ENCODE measurements at places on chromosomes 2 and 18. TPM values are rescaled to one million over a fixed set of nuclear protein-coding genes. Genes with fewer than 3 reads are reported as not detected.

DNA sequence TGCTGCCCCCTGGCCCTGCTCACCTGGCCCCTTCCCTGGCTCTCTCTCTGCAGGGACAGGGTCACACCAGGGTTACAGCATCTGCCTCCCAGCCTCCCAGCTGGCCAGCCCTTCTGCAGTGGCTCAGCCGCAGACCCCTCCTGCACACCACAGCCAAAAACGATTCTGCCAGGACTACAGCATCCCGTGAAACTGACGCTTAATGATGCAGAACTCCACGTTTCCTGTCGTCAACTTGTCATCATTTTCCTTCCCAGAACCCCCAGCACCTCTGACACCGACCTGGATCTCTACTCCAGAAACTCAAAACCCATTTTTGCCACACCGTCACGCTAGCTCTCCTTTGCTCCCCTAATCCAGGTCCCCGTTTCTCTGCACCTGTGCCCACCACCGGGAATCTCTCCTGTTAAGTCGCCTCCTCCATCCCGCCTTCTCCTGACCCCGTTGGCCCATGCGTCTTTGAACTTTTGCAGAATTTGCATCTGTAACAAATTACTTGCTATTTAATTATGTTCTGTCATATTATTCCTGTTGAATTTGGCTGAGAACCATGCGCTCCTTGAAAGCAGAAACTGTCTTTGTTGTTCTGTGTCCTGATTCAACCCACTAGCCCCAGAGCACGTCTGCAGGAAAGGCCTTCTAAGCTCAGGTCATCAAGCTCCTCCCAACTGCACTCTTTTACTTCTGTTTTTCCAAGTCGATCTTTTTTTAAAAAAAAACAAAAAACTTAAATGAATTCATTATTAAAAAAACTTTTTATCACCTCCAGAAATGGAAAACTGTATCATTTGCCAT lies 173.2 kb upstream of the COPS8 start:
- DNase-seq, result no peak

GRCh38 chr2:136538489-136538888 lies 226.9 kb upstream of the THSD7B start:
- no peak for DNase-seq

GRCh38 chr2:233690444-233690843 lies 2.2 kb upstream of the UGT1A6 start:
- no peak for DNase-seq

DNA sequence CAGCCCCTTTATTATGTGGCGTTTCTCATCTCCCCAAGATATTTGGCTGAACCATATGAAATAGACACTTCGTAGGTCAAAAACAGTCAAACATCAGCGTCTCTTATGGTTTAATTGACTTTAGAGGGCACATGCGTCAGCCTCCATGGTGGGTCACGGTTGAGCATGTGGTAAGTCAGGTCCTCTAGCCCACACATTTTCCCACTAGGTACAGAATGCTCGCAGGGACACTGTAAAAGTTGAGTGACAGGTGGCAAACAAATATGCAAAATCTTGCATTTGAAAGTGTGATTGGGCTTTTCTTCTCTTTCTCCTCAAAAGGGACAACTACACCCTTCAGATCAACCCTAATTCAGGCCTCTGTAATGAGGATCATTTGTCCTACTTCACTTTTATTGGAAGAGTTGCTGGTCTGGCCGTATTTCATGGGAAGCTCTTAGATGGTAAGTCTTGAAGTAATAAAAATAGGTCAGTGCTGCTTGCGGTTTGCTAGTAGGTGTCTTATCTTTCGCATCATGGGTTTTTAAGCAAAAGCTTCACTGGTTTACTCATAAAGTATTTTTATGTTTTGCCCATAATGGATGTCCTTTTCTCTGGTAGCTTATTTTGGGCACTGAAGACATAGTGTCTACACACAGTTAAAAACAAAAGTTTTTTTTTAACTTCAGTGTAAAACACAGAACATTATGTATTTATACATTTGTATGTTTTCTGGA lies 261.3 kb downstream of the ALPK2 start:
- no peak for DNase-seq

GRCh38 chr2:10544252-10544651 lies 96.1 kb upstream of the ODC1 start:
- DNase-seq, result no peak

- DNase-seq, result no peak
Observed at GRCh38 chr2:8957628-8958027, 45.9 kb downstream of the MBOAT2 start.

DNA sequence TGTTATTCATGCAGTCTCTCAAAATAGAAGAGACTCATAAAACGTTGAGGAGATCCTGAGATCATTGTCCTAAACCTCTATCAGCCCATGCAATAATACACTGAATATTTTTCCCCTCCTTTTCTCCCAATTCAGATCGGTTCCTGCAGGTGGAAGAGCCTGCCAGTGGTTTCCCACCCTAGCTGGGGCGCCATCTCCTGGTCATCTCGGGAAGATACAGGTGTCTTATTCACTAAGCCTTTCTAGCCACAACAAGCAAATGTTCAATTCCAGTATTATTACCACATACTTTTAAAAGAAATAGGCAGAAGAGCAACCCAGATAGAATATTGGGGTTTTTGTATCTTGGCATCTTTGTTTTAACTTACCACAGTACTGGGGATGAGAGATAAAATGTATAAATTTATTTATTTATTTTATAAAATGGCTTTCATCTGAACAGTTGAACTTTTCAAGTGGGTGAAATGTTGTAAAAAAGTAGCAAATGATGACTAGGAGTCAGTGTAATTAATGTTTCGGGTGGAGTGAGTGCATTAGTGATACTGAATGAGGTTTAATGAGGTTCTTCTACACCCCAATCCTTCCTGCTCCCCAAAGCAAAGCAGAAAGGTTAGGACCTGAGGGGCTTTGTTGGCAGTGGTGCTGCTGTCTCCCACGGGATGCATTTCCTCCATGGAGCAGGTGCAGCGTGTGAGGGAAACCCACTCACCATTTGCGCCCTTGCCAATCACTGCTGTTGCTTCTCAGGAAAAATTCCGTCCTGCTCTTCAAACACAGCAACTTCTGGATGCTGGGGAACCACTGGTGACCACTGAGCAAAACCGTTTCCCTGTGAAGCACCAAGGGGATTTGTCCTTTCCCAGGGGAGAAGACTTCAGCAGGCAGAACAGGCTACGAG lies 147.1 kb upstream of the FHL2 start:
- DNase-seq, result peak; percentile 36

Gene LYPD1
- 9.9 TPM for polyA plus RNA-seq

Data from muscle of arm (tissue), 14 donors.